ENCODE measurements at places on chromosomes 12 and 14.

GRCh38 chr14:95545515-95546168 is 10.8 kb downstream of the GLRX5 start:
- no peak for DNase-seq

DNA sequence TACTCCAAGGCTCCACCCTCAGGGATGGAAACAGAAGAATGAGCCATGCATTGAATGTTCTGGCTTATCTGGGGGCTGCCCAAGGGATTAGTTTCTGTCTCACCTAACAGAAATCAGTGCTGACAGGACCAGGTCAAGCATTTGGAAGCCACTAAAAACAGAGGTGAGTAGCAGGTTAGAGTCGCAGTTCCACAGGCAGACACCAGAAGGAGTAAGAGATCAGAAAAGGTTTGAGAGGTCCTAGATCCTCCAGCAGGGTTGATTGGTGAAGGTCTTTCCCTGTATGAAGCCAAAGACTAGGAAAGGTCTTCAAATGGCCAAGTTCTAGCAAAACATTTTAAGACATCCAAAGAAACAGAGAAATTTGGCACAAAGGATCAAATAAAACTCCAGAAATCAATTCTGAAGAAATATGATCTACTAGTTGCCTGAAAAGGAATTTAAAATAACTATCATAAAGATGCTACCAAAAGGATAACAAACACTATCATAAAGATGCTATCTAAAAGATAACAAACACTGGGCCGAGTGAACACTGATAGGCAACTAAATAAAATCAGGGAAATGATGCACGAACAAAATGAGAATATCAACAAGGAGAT is 19.5 kb upstream of the TTC9 start:
- DNase-seq: peak; percentile 53

DNA sequence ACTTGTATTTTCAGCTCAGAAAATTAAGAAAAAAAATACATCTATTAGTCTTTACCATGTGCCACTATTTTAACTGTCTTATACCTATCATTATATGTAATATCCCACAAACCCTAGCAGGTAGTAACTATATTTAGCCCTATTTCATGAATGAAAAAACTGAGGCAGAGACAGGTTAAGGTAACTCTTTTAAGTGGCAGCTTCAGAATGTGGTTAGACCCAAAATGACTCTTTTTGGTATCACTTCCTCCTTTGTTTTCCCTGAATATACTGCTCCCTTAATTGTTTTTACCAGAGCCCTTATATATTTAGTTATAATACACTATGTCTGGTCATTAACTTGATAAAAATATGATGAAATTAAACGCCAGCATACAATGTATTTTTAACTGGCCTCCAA is 235.6 kb upstream of the RPL10L start:
- no peak for DNase-seq

GRCh38 chr14:67526676-67527459 is 6.2 kb upstream of the PLEKHH1 start:
- DNase-seq: peak; percentile 22

GRCh38 chr14:80390906-80391305 is 179.6 kb upstream of the DIO2 start:
- DNase-seq: no peak

- DNase-seq: no peak
These were observed 2.5 kb downstream of the LGALS3 start for GRCh38 chr14:55131370-55132137.

- no peak for DNase-seq
These were observed 60.2 kb downstream of the ANO2 start for GRCh38 chr12:5884866-5885265.

DNA sequence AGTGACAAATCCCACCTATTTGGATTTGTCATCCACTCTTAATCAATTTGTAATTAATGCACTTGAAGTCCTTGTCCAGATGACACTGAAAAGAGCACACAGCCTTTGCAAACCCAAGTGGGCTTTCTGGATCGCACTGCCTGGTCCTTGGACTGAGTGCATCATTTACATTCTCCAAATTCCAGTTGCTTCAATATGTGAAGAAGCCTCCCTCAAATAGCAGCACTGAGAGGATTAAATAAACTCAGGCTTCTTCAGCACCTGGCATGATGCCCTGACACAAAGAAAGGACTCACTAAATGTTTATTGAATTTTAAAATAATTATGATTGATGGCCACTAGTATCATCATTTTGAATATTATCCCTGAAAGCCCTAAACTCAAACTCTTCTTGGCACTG is 496.5 kb downstream of the VRK1 start:
- no peak for DNase-seq

- no peak for DNase-seq
These were observed 33.0 kb downstream of the BEGAIN start for GRCh38 chr14:100554082-100554677.

GRCh38 chr12:57000393-57000792 is 6.0 kb downstream of the ZBTB39 start:
- no peak for DNase-seq

DNA sequence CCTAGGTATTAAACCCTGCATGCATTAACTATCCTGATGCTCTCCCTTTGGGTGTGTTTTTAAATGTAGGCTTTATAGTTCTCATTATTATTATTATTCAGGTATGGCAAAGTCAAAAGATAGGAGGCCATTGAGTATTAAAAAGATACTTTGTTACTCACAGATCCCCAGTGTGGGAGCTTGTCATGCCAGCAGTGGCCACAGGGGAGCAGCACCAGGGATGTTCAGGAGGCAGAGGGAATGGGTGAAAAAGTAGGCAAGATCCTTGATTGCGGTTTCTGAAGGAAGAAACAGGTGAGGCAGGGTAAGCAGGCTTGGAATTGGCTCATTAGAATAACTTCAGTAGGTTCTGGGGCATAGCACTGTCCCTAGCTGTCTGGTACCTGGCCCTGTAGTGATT is 382.2 kb downstream of the MED13L start:
- DNase-seq: no peak

DNA sequence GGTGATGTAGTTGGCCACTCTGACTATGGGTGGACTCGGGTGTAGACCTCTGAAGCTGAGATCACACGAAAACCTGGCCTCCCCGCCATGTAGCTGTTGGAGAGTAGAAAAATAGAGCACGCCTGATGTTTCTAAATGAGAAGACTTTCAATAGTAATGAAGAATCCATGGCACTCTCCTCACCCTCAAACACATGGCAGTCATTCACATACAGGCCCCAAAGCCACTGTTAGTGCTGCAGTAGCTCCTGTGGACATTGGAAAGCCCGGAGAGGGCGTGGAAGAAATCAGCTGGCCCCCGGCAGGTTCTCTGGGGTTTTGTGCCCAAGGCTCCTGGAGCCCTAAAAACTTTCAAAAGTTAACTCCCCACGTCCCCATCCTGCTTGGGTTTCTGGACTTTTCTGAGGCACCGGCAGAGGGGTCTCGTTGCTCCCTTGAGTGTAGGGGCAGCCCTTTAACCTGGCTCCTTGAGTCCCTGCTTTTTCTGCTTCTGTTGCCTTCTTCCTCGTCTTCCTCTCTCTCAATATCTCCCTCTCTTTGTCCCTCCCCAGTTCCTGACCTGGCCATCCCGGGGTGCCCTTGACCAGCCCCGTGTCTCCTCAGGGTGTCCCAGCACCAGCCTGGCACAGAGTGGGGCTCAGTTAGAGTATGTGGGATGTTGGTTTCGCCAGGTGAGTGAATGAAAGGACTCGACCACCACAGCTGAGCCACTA is 8.3 kb downstream of the MEG3 start:
- no peak for DNase-seq

DNA sequence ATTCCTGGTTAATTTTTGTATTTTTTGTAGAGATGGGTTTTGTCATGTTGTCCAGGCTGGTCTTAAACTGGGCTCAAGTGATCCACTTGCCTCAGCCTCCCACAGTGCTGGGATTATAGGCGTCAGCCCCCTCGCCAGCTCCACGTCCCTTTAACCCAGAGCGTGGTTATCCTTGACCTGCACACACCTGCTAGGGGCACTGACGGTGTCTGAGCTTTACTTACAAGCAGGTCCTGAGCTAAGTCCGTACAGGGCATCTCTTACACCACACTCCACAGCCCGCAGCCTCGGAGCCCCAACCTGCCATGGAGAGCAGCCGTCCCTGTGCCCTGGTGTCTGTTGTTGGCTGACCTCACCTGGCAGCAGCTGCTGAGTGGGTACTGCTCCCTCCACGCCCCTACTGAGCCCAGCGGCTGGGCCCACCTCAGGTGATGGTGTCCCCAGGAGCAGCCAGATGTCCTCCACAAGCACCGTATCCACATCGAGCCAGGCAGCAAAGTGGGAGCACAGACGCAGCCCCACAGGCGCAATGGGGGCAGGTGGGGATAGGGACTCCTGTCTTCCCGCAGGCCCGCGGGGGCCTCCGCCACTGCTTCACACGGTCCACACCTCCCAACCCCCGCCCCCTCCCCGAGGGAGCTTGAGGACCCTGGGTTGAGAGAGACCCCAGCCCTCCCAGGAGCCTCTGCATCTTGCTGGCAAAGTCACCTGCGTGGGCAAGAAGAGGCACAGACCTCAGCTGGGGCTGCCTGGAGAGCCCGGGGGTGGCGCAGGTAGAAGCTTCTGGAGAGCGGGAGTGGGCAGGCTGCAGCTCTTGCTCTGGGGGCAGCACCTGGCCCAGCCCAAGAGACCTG is 325.4 kb upstream of the SFSWAP start:
- DNase-seq: no peak

DNA sequence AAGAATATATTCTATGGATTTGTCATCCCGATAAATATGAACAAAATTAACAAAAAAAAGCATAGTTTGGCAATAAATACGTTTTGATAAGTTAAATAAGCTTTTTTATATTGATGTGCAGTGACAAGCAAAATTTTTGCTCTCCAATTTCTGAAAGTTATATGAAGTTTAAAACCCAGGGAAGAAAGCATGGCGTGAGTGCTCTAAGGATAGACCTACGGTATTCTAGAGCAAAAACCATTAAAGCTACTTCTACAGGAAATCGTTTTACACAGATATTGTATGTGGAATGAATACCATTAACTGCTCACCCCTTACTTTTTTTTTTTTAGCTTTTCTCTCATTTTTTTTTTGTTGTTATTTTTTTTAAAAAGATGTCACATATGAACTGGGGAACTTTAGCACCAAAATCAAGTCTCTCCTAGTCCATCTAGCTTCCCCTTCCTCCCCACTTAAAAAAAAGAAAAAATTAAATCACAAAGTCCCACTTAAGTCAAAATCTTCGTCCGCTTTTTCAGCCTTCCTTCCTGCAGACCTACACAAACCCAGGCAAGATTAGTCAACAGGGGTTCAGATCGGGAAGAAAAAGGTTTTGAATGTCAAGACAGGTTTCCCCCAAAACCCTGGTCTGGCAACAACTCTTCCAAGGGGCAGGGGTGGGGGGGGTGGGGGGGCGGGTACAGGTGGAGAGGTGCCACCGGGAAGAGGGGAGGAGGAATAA is 4.4 kb downstream of the ZFP36L1 start:
- no peak for DNase-seq

DNA sequence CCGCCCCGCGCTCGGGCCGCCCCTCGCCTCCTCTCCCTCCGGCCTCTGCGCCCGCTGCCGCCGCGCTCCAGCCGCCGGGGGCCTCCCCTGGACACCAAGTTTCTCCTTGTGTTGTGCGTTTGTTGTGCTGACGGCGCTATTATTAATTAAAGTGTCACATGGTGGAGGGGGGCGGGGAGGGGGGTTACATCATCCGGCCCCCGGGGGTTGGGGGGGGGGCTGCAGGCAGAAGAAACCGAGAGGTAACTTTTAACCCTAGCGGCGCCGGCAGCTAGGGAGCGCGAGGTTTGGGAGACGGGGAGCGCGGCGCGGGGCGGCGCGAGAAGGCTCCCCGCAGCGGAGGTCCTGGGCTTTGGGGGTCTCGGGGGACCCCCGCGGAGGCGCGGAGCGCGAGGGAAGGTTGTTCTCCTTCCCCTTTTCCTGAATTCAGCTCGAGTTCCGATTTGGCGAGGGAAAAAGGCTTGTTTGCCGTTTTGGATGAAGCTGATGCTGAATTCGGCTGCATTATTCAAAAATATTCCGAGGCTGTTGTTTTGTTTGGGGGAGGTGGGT is at the start of gene HRK:
TSS of gene HRK (minus strand) at position 117 of the 552 bp plus-strand sequence. CDS start 134 bp downstream, outside the sequence.
- no peak for DNase-seq

DNA sequence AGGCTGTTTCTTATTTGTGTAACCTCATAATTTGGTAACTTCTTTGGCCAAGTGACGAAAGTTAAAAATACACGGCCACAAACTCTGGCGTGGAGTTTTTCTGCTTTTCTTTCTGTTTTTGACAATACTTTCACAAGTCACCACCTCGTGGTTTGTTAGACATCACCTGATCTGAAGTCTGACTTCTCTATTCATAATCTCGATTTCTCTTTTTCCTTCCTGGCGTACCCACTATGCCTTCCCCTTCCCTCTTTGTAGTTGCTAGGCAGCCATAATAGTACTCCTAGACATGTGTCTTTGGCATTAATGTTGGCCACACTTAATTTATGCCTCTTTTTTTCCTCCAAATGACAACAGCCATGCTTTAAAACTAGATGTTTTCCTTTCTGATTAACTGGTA is 97.6 kb downstream of the POLR3B start:
- no peak for DNase-seq

DNA sequence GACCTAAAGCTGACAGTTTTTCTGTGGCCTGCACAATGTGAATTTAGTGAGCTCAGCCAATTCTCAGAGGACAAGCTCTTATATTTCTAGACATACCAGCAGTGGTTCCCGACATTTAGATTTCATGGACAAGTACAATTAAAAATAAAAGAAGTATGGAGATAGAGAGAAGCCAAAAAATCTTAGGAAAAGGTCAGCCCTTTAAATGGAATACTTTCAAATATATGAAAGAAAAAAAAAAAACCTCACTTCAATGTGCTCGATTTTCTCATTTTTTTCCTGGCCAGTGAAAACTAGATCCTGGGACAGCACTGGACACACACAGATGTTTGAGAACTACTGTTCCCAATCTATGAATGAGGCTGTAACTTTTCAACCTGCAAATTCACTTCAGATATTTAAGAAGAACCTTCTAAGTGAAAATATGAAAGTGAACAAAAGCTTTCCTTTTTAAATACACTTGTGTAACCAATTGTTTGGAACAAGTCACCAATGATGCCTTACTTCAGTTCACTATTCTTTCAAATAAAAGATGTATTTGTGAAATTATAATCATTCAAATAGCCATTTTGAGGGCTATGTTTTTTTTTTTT is 109.4 kb downstream of the SLC38A1 start:
- DNase-seq: no peak

DNA sequence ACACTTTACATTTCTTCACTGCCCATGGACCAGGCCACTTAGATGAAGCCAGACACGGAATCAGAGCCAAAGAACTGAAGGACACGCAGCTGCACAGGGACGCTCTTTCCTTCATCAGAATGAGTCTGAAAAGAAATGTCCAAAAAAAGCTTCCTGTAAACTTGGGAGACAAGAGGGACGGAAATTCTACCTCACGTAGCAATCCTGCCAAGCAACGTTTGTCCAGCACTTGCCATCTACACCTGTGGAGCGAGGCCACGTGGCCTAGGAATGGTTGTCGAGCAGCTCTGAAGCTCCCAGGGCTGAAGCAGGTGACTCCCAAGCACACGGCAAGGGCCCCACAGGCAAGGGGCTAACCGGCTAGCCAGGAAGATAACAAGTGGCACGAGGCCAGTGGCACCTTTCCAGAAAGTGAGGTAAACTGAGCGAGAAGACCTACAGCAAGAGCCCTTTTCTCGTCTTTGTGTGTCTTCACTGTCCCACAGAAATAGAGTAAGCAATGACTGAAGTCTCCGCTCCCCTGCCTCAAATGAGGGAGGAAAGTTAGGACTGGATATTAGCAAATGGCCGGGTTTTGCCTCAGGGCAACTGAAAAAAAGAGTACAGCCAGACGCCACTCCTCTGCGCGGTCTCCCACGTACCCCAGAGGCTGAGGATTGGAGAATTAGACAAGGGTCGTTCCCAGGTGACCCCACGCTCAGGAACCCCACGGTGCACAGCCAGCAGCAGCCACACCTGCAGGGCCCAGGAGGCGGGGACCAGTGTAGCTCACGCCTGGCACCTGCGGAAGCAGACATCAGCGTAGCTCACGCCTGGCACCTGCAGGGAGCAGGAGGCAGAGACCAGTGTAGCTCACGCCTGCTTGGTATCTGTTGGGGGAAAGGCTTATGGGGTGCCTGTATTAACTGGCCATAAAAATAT is 7.7 kb downstream of the ZNF605 start:
- no peak for DNase-seq

Measured in right lobe of liver (tissue), 6 donors.